ENCODE measurements at places on chromosomes 4 and X. TPM values are rescaled to one million over a fixed set of nuclear protein-coding genes. Genes with fewer than 3 reads are reported as not detected.

F9 gene
- total RNA-seq: not detected

FGF13 gene
- total RNA-seq: not detected

MAGEA2 gene
- not detected for total RNA-seq

LRAT gene
- total RNA-seq: under 0.01 TPM

PGRMC2 gene
- 12.1 TPM for total RNA-seq

MAGEA8 gene
- not detected for total RNA-seq

RHOXF1 gene
- not detected for total RNA-seq

STATH gene
- not detected for total RNA-seq

AKAP17A gene
- 19.5 TPM for total RNA-seq

GPC3 gene
- not detected for total RNA-seq

ADGRL3 gene
- 0.15 TPM for total RNA-seq

TXK gene
- not detected for total RNA-seq

NXF3 gene
- not detected for total RNA-seq

CPLX1 gene
- total RNA-seq: not detected

CYP2U1 gene
- 5.2 TPM for total RNA-seq

TEX13D gene
- not detected for total RNA-seq

CENPU gene
- total RNA-seq: 34.3 TPM

CNKSR2 gene
- total RNA-seq: 0.34 TPM

ZMAT1 gene
- total RNA-seq: not detected

TMSB15B gene
- 9.1 TPM for total RNA-seq

GAGE12F gene
- total RNA-seq: not detected

HTATSF1 gene
- 43.7 TPM for total RNA-seq

ZFYVE28 gene
- total RNA-seq: 2.8 TPM

ADAM29 gene
- total RNA-seq: not detected

MID1 gene
- 14.6 TPM for total RNA-seq

FAT4 gene
- total RNA-seq: 7.9 TPM

MMRN1 gene
- not detected for total RNA-seq

PDE5A gene
- 77.8 TPM for total RNA-seq

RNF128 gene
- 0.17 TPM for total RNA-seq

POU3F4 gene
- not detected for total RNA-seq

NAP1L3 gene
- 0.89 TPM for total RNA-seq

CFP gene
- total RNA-seq: under 0.01 TPM

ERVMER34-1 gene
- total RNA-seq: 0.15 TPM

Measured in bronchus fibroblast of lung (primary cell).